ENCODE measurements at places on chromosomes 4 and X.

DNA sequence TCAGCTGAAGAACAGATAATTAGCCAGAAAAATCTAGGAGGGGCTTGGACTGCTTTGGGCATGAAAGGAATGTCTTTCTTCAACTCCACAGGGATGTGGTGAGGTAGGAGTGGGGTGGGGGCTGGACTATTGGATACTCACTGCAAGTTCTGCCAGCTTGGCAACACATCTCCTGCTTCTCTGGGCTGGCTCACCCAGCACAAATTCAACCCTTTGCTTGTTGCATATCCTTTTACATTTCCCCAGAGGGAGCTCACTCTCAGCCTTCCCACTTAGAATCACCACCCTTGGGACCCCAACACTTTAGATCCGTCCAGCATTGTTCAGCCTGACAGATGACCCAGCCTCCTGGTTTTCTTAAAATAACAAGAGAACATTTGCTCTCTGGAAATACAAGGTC, 120.6 kb downstream of the KDR start:
- DNase-seq = no peak

DNA sequence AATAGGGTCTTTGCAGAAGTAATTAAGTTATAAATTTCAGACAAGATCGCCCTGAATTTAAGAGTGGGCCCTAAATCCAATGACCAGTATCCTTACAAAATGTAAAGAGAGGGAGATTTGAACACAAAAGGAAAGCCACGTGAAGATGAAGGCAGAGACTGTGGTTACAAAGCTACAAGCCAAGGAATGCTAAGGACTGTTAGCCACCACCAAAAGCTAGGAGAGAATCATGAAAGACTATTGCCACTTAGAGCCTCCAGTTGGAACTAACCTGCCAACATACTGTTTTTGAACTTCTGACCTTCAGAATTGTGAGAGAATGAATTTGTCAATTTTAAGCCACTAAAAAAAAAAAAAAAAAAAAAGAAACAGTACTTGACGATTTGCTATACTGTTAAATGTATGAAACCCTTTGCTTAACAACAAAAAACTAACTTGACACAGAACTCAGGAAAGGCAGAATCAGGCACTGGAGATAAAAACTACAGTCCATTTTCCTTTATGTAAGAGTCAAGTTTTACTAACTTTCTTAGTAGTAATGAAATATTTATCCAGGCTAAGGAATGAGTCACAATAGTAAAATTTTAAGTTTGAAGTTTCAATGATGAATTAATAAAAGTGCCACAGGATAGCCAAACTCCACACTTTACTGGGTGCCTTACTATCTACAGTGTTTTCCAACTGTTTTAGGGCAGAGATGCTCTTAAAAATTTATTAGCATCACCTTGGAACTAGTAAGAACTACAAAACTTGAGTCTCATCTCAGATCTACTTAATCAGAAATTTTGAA, 25.1 kb downstream of the DHX15 start:
- DNase-seq = no peak

- DNase-seq = no peak
These were observed 519.1 kb downstream of the IQCM start for GRCh38 chr4:149296503-149296902.

GRCh38 chrX:128504496-128504895, 452.3 kb upstream of the ACTRT1 start:
- DNase-seq = no peak

- no peak for DNase-seq
These were observed 320.8 kb upstream of the INTU start for GRCh38 chr4:127311924-127312323.

GRCh38 chrX:21638311-21638710, 19.8 kb downstream of the KLHL34 start:
- no peak for DNase-seq

- DNase-seq = no peak
These were observed 264.9 kb upstream of the ZC4H2 start for GRCh38 chrX:65241059-65241721.

- DNase-seq = peak; percentile 85
These were observed at the start of gene ARX for GRCh38 chrX:25015486-25016360. TSS of gene ARX (minus strand) at chrX:25015965. CDS start at chrX:25015737, 228 bp downstream.

DNA sequence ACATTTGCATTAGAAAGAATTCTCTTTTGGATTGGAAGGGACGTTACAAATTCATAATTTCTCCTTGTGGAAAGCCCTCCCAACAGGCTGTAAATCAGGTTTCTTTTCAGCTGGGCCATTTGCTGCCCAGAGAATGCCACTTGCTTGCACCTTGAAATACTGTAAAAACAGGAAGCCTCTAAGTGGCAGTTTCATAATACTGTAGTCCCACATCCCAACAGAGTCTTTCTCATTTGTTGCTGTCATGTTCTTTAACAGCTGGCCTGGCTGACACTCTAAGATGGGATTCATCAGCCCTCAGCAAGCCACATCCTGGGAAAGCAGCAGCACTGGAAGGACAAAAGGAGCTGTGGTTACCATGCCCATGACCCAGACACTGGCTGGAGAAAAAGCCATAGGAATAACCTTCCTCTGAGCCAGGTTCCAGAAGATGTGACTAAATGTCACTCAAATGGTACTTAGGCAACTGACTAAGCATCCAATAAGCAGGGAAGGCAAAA, 221.9 kb upstream of the MBNL3 start:
- no peak for DNase-seq

GRCh38 chrX:79524642-79525041, 157.5 kb upstream of the ITM2A start:
- DNase-seq = no peak

DNA sequence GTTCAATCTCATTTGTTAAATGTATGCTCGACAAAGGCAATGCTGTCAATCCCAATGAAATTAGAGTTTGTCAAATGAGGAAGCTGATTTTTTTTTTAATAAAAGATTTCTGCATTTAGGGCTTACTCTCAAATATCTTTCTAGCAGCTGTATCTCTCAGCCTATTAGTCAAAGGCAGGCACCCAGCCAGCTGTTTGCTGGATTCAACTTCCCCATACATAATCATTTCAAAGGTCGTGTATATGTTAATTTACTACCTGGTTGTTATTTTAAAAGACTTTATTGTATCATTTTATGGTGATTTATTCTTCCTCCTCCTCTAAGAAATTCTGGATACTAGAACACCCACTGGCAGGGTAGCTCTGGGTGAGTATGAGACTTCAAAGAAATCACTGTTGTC, 27.1 kb downstream of the RAI2 start:
- DNase-seq = no peak

DNA sequence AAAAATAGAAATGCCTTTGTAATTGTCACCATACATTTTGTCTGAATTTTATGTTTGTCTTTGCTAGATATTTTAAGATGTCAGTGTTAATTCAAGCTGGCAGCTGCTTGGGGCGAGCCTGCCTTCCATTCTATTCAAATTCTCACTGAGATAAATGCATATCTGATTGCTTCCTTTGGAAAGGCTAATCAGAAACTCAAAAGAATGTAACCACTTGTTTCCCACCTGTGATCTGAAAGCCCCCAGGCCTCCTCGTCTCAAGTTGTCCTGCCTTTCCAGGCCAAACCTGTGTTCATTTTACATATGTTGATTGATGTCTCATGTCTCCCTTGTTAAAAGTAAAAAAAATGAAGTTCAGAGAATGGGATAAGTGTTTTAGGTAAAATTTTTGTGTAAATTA, 318.7 kb upstream of the TECRL start:
- DNase-seq = no peak

- no peak for DNase-seq
These were observed 271.6 kb upstream of the ARSJ start for GRCh38 chr4:114251020-114251419.

DNA sequence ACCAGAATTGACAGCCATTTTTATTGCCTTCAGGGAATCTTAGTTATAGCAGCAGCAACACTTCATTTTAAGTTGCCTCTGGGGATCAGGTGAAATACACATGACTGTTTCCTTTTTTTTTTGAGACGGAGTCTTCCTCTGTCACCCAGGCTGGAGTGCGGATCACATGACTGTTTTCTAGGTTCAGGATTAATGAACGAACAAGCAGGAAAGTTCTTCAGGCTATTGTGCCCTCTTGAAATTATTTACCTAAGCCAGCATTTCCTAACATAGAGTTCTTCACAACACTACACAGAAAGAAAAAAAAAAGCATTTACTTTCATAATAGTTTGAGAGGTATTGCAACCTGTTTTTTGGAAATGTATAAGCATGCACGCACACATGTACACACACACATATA, 2032.8 kb downstream of the PCDH7 start:
- DNase-seq = no peak

DNA sequence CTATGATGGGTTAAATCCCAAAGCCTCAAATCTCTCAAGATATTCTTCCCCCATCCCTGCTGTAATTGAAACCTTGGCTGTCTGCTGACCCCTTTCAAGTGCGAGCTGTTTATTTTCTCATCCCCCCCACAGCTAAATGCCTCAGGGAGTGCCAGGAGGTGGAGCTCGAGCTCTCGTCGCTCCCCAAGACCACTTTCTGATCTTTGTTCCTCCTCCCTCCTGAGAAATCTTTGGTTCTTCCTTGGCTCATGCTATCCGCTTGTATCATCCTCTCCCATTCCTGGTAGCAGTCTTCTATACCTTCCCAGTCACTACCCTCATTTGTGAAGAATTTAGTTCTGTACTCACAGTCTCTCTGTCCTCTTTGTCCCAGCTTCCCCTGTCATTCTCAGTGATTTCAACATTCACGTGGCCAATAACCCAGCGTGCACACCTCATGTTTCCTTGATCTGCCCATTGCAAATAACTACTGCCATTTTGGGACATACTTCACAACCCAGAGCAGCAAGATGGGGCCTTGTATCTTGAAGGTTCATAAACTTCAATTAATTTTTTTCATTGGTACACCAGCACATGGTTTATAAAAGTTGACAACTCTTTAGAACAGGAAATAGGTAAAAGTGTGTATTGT, 9.2 kb upstream of the SLC25A43 start:
- DNase-seq = peak; percentile 22

DNA sequence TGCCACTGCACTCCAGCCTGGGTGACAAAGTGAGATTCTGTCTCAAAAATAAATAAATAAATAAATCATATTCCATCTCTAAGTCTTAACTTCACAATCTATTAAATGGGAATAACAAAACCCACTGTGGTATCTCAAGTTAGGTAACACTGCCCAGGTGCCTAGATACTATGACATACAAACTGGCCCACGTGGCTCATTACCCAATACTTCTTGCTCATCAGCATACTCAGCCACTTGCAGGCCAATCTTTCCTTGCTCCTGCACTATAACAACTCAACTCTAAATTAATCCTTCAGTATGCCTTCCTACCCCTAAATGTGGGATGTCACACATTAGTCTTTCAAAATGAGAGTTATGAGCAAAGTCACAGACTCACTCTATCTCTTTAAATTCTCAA, 230.1 kb downstream of the OPHN1 start:
- no peak for DNase-seq

Measured in NCI-H146 (cell line).